T-cell (primary cell): ENCODE measurements at places on chromosomes 6 and 20. TPM values are rescaled to one million over a fixed set of nuclear protein-coding genes. Genes with fewer than 3 reads are reported as not detected.

- no peak for DNase-seq
These were observed 457.8 kb downstream of the EPM2A start for GRCh38 chr6:145277358-145278086.

GRCh38 chr20:50238081-50238800 lies 47.6 kb downstream of the CEBPB start:
- no peak for DNase-seq

- no peak for DNase-seq
These were observed 15.8 kb upstream of the THBS2 start for GRCh38 chr6:169269180-169270076.

The SLC16A10 gene
- total RNA-seq: 16.5 TPM

The PGC gene
- total RNA-seq: 0.70 TPM

The IP6K3 gene
- total RNA-seq: not detected

The ESR1 gene
- 5.9 TPM for total RNA-seq
